ENCODE measurements at places on chromosomes 2 and 18.

GRCh38 chr2:83665894-83666293, 793.2 kb downstream of the SUCLG1 start:
- no peak for DNase-seq

DNA sequence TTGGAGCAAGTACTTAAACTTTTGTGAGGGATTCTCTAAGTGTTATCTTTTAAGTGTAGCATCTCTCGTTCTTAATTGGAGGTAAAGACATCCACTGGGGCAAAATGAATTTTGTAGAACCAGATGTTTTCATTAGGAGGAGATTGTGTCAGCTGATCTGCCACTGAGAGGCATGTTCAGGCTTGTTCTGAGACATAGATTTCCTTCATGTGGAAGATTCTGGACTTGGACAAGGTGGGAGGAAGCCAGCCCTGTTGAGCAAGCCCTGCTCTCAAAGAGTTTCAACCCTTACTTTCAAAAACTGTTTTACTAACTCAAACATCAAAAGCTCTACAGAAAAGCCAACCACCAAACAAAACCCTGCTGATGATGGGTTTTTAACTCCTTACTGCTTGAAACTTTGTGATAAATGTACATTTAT, 6.5 kb downstream of the MAP4K4 start:
- peak; percentile 55 for DNase-seq

DNA sequence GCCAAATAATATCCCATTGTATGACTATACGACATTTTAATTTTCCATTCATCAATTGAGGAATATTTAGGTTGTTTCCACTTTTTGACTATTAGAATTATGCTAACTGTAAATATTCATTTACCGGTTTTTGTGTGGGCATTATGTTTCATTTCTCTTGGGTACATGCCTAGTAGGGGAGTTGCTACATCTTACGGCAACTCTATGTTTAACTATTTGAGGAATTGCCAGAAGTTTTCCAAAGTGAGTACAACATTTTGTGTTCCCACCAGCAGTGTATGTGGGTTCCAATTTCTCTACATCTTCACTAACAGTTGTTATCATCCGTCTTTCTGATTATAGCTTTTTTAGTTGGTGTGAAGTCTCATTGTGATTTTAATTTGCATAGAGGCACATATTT, 1.6 kb upstream of the KDSR start:
- DNase-seq, result no peak

GRCh38 chr18:63707816-63708215, 5.1 kb downstream of the SERPINB11 start:
- no peak for DNase-seq

GRCh38 chr2:24792542-24792873, 683 bp downstream of the PTRHD1 start:
- DNase-seq, result no peak

- DNase-seq, result no peak
These were observed 567 bp downstream of the PCYOX1 start for GRCh38 chr2:70258532-70258875.
